ENCODE measurements at places on chromosomes 7 and 10.

DNA sequence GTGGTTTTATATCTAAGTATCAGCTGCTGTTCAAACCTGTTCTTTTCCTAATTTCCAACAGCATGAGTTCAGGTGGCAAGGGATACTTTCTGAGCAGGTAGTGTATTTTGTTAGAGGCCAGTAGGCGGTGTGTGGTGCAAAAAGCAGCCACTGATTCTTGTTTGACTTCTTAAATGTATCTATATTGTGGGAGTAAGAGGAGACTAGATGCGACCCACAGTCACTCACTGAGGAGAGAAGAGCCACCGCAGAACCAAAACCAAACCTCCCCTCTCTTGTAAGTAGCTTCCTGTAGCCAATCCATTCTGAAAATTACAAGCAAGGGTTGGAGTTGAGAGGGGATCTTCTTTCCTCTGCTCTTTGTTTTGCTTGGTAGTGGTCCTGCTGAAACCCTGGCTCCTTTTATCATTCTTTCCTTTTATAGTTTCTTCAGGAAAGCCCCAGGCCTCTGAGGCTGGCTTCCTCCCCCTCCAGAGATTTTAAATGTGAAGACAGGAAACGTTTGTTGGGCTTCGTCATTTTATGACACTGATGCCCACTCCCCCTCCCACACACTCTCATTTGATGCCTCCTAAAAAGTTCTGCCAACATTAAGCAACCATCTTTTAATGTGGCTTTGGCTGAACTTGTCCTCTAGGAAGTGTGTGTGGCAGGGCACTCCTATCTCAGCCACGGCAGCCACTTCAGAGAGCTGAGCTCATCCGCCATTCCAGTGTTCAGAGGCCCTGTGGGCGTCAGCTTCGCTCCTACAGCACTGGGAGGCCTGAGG lies 566.0 kb downstream of the SUGCT start:
- peak; percentile 16 for ATAC-seq

DNA sequence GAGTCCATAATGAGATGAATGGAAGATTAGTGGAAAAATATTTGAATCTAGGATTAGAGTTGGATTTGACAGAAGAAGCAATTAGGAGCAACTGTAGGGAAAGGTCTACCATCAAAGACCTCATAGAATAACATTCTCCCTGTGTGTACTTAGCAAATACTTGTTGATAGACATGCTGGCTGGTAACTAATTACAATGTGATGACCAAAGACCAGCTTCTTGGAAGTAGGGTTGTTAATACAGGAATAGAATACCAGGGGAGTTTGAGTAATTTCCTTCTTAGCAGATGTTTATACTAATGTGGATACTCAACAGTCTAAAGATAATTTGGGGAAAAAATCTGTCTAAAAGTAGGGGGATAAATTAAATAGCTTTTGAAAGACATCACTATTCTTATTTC lies 357.5 kb upstream of the BMPER start:
- no peak for ATAC-seq

DNA sequence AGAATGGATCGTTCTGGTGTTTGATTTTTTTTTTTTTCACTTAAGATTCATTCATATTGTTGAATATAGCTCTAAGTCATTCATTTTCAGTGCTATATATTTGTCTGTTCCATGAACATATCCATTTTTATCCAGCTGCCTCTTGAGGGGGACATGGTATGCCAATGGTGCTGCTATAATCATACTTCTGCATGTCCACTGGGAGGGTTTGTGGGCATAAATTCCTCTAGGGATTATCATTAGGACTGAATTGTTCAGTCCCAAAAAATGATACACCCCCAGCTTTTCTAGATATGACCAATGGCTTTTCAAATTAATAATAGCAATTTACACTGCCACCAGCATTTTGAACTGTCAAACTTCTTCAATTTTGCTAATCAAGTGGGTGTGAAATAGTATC lies 41.1 kb downstream of the CAV1 start:
- ATAC-seq: peak; percentile 6

- no peak for ATAC-seq
These were observed 2.4 kb downstream of the MKI67 start for GRCh38 chr10:128123846-128124245.

- ATAC-seq: no peak
These were observed 92.9 kb upstream of the DUSP5 start for GRCh38 chr10:110404825-110405224.

DNA sequence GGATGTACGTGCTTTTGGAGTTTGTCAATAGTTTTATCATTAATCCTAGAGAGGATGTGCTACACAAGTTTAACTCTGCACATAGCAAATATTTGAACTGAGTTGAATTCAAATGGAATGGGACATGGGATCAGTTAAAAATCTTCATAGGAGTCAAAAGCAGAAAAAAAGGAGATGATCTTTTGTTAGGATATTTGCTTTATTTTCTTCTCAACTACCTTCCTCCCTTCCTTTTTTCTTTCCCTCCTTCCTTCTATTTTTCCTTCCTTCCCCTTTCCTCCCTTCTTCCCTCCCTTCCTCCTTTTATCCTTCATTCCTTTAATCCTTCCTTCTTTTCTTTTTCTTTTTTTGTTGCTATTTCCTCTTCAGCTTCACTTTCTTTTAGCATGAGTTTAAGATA lies 6.6 kb downstream of the PTPRZ1 start:
- ATAC-seq: no peak

- ATAC-seq: peak; percentile 72
These were observed 54.6 kb downstream of the EEPD1 start for GRCh38 chr7:36207451-36208291.

DNA sequence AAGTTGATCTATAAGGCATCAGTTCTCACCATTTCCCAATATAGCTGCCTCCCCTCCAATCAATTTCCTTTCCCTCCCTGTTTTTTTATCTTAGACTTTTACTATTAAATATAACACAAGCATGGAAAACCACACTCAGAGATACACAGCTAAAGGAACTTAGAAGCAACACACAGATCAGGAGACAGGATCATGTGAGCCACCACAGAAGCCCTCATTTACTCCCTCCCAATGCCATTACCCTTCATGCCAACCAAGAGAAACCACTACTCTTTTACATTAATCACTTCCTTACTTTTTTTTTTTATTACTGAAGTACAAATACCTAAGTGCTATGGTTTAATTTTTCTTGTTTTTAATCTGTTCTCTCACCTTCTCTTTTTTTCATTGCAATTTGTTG lies 33.0 kb downstream of the COG5 start:
- no peak for ATAC-seq

GRCh38 chr7:37741776-37742175 lies 58.2 kb downstream of the GPR141 start:
- no peak for ATAC-seq

DNA sequence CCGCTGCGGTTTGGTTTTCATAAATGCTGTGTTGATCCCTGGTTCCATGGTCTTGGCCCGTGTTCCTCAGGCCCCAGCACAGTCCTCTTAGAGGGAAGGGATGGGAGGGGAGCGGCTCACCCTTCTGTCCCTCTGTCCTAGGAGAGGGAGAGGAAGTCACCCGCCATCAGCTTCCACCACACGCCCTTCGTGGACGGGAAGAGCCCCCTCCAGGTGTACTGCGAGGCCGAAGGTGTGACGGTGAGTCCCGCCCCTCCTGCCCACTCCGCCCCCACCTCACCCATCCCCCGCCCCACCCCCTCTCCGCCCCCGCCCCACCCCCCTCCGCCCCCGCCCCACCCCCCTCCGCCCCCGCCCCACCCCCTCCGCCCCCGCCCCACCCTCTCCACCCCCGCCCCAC lies 37.5 kb upstream of the DPYSL4 start:
- no peak for ATAC-seq

- ATAC-seq: peak; percentile 87
These were observed 37.0 kb upstream of the TES start for GRCh38 chr7:116173051-116174028.

DNA sequence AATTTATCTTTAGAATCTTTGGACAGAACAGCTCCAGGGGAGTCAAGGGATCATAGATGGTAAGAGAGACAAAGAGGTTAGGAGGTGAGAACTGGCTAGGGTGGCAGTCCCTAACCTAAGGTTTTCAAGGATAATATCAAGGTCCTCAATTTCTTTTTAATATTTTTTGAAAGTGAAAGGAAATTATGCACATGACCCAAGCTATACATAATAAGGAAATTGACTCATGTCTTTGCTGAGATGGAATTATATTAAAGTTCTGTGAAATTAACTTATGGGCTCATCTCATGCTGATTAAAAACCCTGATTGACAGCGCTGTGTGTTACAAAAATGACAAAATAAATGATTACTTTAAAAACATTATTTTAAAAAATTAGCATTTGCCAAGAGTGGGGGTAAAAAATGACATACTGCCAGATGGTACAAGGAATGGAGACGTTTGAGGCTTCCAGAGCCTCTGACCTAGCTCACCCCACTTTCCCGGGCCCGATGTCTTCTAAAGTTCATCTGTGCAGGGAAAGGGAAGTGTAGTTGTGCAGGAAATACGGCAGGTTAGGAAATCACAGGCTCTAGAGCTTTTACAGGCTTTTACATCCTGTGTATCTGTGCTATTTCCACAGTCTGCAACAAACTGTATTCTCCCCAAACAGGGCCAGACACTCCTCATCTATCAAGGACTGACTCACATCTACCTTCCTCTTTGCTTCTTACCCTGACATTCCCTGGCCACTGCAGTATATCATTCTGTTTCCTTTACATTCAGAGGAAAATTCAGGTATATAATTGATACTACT lies 185.6 kb upstream of the PRSS58 start:
- ATAC-seq: peak; percentile 61

DNA sequence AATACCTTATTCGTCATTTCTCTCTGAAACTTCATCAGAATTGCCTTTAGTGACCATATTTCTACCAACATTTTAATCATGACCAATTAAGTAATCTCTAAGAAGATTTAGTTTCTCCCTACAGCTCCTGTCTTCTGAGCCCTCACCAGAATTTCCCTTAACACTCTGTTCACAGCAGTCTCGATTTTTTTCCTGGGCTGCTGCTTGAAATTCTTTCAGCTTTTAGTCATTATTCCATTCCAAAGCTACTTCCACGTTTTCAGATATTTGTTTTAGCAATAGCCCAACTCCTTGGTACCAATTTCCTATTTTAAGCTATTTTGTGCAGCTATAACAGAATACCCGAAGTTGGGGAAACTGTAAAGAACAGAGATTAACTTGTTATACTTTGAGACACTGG lies 192.4 kb upstream of the DKK1 start:
- ATAC-seq: no peak

- no peak for ATAC-seq
These were observed 3.1 kb downstream of the FZD1 start for GRCh38 chr7:91267171-91267955.

DNA sequence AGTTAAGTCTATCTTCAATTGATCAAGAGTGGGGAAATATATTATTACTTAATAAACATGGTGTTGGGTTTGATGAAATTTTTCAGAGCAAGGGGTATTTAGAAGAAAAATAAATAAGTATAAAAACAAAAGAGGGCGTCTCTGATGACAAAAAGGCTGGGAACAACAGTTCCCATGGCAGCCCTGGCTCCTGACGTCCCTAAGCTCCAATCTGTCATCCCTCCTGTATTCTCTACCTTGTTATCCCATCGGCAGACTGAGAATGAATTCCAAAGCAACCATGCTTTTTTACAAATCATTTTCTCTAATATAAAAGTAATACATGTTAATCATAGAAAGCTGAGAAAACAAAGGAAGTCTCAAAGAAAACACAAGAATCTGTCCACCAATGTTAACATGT lies 55.5 kb downstream of the SORBS1 start:
- ATAC-seq: no peak

DNA sequence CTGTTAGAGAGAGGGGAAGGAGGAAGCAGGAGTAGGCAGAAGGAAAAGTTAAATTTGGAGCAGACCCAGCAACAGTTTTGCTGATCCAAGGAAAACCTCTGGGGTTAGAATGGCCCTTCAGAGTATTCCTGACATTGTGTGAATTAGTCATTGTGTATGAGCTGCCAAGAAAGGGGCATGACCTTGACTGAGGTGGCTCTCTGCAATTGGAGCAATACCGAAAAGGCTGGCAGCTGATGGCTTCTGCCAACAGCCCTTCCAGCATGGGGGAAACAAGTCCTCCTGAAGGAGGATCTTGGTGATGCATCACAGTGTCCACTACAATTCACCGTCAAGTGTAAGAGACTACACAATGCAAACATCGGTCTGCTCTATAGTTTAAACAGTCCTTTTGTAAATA lies 20.6 kb upstream of the WASL start:
- peak; percentile 90 for ATAC-seq

- no peak for ATAC-seq
These were observed 2.7 kb upstream of the KMT2E start for GRCh38 chr7:105011141-105011830.

- peak; percentile 78 for ATAC-seq
These were observed 769.3 kb downstream of the KCNMA1 start for GRCh38 chr10:76868098-76868977.

DNA sequence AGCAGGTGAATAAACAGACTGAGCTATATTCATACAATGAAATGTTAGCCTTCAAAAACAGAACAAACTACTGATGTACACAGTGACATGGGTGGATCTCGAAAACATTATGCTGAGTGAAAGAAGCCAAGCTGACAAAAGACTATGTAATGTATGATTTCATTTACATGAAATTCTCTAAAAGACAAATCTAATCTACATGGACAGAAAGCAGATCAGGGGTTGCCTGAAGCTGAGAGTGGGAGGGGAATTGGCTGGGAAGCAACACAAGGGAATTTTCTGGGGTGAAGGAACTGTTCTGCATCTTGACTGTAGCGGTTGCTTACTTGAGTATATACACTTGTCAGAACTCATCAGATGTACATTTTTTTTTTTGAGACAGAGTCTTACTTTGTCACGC lies 121.7 kb upstream of the SVIL start:
- peak; percentile 74 for ATAC-seq

- ATAC-seq: no peak
These were observed 55.3 kb upstream of the GTF2IRD1 start for GRCh38 chr7:74398426-74398825.

DNA sequence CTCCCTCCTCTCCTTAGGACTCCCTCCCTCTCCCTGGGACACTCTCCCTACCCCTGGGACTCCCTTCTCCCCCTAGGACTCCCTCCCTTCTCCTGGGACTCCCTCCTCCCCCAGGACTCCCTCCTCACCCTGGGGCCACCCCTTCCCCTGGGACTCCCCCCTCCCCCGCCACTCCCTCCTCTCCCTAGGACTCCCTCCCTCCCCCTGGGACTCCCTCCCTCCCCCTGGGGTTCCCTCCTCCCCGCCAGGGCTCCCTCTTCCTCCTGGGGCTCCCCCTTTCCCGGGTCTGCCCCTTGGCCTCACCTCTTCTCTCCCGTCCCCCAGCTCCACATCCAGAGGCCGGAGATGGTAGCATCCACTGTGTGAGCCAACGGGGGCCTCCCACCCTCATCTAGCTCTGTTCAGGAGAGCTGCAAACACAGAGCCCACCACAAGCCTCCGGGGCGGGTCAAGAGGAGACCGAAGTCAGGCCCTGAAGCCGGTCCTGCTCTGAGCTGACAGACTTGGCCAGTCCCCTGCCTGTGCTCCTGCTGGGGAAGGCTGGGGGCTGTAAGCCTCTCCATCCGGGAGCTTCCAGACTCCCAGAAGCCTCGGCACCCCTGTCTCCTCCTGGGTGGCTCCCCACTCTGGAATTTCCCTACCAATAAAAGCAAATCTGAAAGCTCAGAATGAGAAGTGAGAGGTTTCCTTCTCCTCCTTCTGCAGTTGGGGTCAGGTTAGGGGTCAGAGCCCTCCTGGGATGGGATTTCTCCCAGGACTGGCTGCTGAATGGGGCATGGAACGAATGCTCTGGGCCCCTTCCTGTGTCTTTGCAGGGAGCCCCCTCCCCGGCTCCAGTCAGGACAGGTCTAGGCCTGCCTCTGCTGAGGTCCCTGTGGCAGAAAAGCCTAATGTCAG lies 1.4 kb upstream of the MUC17 start:
- no peak for ATAC-seq

- peak; percentile 90 for ATAC-seq
These were observed 132.7 kb downstream of the JCAD start for GRCh38 chr10:29926693-29927048.

Data from SK-N-SH treated with all-trans-retinoic acid at 6 μM for 48 hours (cell line).